ENCODE measurements at places on chromosomes 7 and 10.

DNA sequence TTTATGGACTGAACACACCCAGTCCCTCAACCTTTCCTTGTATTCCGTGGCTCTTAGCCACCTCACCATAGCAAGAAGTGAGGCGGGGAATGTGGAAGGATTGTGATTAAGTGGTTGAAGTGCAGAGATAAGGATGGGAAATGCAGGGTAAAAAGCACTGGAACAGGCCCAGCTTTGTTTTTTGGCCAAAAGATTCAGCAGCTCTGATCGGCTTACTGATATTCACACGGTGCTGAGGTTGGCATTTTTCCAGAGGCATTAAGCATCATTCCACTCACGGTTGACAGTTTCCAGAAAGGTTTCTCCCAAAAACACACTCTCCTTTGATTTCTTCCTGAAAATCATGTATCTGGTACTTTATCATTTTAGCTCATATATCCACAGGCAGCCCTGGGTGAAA, 544.2 kb downstream of the CNTNAP2 start:
- no peak for DNase-seq

GRCh38 chr7:25216837-25217236, 11.4 kb downstream of the NPVF start:
- no peak for DNase-seq

DNA sequence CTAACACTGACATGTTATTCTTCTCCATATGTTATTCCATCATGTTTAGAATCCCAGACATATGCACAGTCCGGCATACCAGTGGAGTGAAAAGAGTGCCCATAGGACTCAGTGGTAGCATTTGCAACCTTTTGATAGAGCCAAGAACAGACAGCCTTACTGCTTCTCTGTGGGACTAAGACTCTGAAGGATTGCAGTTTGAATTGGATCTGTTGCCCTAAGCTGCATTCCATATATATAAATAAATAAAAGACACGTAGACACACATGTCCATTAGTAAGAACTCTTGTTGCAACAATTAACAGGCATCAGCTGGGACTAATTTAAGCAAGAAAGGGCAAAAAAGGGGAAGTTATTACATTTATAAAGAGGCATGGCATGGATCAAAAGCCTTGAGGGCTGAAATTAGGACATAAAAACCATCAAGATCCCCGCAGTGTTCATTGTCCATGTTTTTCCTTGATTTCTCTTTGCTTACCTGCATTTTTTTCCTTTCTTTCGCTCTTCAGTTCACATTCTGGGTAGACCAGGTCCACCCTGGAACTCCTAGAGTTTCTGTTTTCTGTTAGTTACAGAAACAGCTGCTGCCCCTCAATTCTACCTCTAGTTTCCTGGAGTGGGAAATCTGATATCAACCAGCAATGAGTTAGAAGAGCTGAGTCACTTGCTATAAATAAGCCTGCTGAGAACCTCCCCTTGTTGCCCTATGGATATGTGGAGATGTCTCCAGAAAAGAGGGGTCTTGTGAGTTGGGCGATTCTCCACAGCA, 132.4 kb downstream of the SORCS1 start:
- DNase-seq, result peak; percentile 17

DNA sequence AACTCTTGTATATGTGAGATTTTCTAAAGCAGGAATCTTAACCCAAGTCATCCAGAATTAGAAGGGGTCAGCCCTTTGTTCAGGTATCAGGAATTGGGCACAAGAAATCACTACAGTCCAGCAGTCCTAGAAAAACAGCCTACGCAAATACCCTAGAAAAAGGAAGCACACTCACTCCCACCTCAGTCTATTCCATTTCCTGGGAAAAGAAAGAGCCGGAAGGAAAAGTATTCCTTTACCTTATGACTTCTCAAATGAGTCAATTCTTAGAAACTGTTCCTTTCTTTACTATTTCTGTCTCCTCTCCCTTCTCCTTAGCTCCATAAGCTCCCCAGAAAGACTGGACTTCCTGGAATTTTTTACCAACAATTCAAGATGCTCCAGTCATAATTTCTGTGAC, 62.7 kb downstream of the DNAJC12 start:
- DNase-seq, result no peak

DNA sequence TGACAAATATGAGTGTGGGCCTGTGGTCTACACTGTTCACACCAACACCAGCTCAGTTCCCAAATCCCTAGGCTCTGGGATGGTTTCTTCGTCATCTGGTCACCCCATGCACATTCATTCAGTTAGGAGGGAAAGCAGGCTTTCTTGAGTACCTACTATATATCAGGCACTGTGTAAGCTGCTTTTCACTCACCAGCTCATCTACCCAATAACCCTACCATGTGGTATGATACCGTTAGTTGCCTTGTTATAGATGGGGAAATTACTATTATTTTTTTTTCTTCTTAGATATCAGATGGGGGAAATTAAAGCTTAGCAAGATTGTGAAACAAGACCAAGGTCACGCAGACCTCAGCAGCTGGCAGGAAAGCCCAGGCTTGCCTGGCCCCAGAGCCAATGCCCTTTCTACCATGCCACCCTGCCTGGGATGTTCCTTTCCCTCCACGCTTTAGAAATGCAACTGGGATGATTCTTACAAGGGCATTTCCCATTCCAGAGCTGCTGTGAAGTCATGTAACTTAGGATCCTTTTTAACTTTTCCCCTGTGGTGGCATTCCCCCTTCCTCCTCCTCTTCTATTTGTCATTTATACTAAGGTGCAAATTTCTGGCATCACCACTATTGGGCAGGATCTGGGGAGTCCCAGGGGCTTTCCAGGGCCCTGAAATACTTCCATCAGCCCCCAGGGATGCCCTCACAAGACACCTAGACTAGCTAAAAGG, 93.1 kb upstream of the EFCAB10 start:
- DNase-seq, result no peak

GRCh38 chr10:88095778-88096431, 232.5 kb downstream of the PTEN start:
- DNase-seq, result no peak

DNA sequence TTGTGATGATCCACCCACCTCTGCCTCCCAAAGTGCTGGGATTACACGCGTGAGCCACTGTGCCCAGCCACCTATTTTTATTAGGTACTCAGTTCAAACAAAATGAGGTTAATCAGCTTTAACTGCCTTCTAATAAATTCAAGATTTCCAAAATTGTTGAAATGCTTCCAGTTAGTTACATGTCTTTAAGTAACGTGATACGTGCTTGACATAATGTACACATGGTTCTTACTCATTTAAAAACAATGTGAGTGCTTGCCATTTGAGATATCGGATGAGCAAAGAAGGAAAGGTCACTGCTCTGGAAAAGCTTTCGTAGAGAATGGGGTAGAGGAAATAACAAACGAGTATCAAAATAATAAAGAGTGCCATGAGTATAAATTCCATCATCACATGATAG, 83.6 kb downstream of the KMT2E start:
- no peak for DNase-seq

- DNase-seq, result no peak
Measured at GRCh38 chr10:30509508-30509907, 75.5 kb downstream of the MAP3K8 start.

GRCh38 chr7:84855758-84856157, 331.1 kb downstream of the SEMA3D start:
- no peak for DNase-seq

DNA sequence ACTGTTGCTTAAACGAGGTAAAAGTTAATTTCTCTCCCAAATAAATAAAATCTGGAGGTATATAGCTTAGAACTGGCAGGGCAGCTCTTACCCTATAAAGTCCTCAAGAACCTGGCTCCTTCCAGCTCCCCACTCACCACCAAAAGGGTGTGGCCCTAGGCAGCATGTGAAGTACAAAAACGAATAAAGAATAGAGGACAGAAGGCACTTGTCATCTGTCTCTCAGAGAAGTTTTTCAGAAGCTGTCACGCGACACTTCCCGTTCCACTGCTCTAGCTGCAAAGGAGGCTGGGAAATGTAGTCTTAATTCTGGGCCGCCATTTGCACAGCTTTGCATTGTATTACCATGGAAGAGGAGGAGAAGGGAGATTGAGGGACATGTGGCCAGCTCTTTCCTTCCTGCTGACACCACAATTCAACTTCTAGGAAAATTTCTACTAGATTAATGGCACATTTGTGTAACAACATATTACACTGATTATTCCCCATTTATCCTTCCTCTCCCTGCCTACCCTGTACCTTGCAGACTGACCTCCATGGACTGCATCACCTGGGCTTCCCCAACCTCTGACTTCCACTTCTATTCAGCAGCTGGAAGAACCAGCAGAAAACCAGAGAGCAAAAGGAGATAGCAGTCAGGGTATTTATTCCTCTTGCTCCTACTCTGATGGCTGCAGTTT, 62.2 kb downstream of the CCDC71L start:
- peak; percentile 57 for DNase-seq

GRCh38 chr7:103795787-103796186, 193.7 kb downstream of the RELN start:
- no peak for DNase-seq

DNA sequence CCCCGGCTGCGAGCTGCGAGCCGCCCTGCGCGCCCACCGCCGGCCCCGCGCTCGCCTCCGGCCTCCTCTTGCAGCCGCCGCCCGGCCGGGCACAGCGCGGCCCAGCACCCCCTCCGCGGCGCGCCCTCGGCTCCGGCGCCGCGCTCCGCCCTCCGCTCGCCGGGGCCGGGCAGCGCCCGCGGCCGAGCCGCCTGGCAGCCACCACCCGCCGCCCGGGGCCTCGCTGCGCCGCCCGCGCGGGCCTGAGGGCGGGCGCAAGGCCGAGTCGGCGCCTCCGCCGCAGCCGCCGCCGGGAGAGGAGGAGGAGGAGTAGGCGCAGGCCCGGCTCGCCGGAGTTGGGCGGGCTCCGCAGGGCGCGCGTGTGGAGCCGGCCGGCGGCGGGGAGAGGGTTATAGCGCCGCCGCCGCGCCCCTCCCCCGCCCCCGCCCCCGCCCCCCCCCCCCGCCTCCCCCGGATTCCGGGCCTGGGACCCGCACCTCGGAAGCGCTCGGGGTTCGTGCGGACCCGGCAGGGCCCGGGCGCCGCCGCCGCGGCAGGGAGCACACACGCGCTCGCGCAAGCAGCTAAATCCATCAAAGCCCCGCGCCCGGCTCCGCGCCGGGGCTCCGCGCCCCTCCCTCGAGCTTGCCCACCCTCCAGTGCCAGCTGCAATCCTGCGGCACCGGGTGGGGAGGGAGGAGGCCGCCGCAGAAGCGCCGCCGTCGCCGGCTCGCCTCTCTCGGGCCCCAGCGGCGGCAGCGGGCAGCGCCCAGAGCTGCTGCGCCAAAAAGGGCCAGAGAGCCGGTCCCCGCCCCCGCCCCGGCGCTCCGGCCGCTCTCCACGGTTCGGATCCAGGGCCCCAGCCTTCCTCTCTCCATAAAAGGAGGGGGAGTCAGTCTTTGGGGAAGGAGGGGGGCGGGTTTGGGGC, at the start of gene PDGFA:
Gene PDGFA (minus strand): TSS at position 363 of the 907 bp plus-strand sequence. CDS start 845 bp downstream, outside the sequence.
- peak; percentile 76 for DNase-seq

GRCh38 chr10:14416308-14416700, 85.6 kb upstream of the FRMD4A start:
- no peak for DNase-seq

DNA sequence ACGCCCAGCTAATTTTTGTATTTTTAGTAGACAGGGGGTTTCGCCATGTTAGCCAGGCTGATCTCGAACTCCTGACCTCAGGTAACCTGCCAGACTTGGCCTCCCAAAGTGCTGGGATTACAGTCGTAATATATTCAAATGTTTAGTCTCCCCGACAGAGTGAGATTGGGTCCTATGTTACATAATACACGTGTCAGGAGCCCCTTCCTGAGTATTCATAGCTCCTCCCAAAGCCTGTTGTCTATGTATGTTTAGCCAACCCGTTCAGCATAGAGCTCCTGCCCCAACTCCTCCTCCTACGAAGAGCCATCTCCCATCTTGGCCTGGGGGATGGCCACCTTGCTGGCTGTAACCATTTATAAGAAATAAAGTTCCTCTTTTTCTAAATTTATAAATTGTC, 2.7 kb upstream of the PPP2R2D start:
- no peak for DNase-seq

- peak; percentile 53 for DNase-seq
Measured at GRCh38 chr7:33862946-33863814, 42.2 kb upstream of the BMPER start.

- DNase-seq, result no peak
Measured at GRCh38 chr10:70247360-70247759, 14.1 kb upstream of the PPA1 start.

DNA sequence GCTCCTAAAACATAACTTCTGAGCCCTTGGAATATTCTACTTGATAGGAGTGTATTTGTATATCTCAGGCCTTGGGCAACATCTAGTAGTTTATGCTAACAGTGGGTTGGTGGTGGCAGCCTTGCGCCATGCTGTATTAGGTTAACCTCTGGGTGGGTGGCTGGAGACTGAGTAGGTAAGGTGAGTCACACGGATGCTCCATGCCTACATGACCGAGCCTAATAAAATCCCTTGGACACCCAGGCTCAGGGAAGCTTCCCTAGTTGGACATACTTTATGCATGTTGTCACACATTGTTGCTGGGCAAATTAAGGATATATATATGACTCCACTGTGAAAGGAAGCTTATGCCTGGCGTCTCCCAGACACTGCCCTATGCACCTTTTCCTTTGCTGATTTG, 6.0 kb upstream of the DAGLB start:
- DNase-seq, result no peak

GRCh38 chr7:2066251-2066919, 166.4 kb downstream of the MAD1L1 start:
- DNase-seq, result no peak

DNA sequence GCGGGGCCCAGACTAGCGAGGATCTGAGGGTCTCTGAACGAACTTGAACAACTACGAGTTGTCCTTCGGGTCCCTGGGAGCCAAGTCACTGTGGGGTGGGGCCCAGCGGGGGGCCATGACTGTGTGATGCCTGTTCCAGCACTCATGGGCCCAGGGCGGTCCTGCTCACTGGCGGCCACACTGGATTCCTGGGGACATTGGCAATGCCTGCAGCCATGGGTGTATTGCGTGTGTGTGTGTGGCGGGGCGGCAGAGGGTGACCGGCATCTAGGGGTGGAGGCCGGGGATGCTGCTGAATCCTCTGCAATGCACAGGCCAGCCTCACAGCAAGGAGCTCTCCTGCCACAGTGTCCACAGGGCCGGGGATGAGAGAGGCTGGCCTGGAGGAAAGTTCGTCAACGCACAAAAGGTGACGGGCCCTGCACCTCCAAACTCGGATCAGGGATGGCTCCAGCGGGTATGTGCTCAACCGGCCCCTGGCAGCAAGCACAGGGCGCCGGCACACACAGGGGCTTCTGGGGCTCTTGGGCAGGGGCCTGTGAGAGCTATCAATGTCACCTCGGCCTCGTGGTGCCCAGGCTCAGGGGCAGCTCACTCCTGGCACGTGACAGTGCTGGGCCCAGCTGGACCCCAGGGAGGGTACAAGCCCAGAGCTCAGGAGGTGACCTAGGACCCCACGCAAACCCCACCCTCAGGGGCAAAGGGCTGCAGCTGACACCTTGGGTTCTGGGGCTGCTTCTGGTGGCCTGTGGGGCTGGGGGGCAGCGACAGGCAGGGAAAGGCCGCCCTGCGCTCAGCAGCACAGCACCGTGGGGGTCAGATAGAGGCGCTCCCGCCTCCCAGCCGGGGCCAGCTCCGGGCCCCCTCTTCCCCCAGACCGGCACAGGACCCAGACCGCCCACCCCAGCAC, 27.9 kb downstream of the PAPOLB start:
- DNase-seq, result no peak

- no peak for DNase-seq
Measured at GRCh38 chr7:29308424-29308823, 113.8 kb downstream of the CHN2 start.

- DNase-seq, result no peak
Measured at GRCh38 chr10:62025901-62026879, 124.7 kb downstream of the ARID5B start.

Measured in right hindlimb (tissue), 1 donor.